Inflammatory macrophage (primary cell): ENCODE measurements at places on chromosomes 2 and 18.

GRCh38 chr2:127673291-127674069 lies 1.9 kb downstream of the LIMS2 start:
- DNase-seq, result no peak

GRCh38 chr2:55550368-55551102 lies 31.0 kb downstream of the CFAP36 start:
- no peak for DNase-seq

DNA sequence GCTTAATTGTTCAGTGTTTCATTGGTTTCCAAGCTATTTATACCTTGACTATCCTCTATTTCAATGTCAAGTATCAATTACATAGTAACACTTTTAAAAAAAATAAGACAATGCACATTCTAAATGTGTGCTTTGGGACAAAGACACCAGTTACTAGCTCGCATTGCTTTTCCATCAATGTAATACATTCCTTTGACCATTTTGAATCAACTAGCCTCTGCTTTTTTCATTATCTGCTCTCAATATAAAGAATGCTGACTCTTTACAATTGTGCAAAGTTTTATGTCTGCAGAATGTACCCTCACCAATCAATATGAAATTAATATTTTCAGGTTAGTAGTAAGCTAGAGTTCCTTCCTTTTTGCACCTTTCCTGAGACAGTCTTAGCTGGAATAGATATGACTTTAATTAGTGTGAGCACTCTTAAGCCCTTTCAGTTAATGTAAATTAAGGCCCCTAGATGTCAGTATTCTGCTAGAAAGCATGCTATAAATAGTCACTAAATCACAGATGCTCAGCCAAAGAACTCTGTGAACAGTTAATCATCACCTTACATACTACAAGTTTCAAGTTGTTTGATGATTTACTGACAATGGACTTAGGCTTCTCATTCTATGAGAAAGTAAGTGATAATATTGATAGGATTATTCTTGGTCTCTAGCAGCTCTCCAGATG lies 413.6 kb downstream of the PTH2R start:
- no peak for DNase-seq

GRCh38 chr2:9092383-9093282 lies 89.1 kb upstream of the MBOAT2 start:
- DNase-seq, result no peak

- no peak for DNase-seq
Measured at GRCh38 chr2:120710256-120710655, 25.4 kb upstream of the GLI2 start.

DNA sequence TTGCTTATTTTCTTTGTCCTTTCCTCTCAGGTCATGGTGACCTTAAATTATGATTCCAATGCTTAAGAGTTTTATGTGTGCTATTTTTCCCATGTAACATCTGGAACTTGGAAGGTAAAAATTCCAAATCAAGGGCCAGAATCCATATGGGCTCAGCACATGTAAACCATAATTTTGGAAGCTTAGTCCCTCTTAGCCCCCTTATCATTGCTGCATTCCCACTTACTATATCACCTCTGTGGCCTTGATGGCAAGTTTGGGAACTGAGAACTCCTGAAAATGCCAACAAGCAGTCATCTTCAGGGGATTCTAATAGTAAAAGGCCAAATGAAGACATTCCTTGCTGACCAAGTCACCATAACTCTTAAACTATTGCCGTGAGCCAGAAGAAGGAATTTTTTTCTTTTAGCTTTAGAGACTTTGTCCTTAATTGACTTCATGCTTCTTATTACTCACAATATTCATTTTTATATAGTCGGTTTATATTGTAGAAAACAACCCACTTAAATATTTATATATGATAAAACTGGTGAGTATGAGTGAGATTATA lies 251.4 kb downstream of the SLC8A1 start:
- DNase-seq, result no peak

DNA sequence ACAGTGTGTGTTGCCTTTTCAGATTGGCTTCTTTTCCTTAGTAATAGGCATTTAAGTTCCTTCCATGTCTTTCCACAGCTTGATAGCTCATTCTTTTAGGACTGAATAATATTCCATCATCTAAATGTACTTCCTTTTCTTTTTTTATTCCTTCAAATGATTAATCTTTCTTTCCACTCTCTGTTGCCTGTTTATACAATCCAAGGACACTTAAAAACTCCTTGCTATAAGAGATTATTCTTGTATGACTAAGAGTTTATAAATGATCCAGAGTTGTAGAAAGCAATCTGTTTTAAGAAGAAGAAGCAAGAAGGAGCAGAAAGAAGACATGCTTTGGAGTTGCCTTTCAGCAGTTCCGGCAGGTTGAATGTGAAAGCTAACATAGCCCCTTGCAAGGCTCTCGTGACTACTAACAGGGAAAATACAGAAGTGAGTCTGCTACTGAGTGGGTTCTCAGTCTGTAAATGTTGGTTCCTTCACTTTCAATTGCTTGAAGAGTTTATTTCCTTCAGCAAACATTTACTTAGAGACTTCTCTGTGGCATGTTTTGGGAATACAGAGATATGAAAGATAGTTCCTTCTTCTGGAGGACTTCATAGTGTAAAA lies 123.0 kb downstream of the PMAIP1 start:
- no peak for DNase-seq

DNA sequence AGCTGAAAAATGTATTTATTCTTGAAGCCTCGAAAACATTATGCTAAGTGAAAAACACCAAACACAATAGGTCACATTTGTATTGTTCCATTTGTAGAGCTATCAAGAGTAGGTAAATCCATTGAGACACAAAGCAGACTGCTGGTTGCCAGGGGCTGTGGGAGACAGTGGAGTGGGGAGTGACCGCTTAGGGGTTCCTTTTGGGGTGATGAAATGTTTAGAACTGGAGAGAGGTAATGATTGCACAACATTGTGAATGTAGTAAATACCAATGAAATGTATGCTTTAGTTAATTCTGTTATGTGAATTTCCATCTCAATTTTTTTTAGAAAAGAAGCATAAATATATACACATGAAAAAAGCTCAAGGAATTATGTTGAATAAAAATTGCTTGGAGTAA lies 15.8 kb downstream of the KCTD18 start:
- DNase-seq, result no peak

GRCh38 chr2:171086352-171087290 lies 74.1 kb downstream of the TLK1 start:
- peak; percentile 40 for DNase-seq

- DNase-seq, result no peak
Measured at GRCh38 chr2:228628682-228629081, 447.2 kb upstream of the SPHKAP start.

DNA sequence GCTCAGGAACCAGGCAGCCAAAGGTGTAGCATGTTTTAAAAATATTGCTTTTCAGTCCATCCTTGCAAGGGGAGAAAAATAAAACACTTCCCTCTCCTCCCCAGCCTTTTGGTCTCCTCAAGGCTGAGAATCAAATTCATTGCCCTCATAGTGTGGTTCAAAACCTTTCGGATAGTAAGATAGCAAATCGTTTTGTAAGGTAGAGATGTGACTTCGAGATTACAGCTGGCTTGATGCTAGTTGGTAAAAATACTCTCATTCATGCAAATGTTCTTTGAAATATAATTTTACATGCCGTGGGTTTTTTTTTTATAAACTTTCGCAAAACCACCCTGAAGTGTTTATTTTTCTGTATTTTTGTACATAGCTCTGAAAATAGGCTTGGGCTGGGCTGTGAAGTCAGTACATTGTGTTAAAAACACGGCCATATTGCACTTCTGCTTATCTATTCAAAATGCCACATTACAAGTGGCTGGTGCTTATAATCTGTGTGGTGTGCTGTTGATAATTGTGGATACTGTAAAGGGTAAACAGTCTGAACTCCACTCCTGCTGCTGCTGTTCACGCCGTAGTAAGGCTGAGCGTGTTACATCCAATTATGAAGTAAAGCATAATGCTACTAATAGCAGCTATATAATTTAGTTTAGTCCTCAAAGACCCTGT lies 172.0 kb upstream of the SIX3 start:
- DNase-seq, result no peak

DNA sequence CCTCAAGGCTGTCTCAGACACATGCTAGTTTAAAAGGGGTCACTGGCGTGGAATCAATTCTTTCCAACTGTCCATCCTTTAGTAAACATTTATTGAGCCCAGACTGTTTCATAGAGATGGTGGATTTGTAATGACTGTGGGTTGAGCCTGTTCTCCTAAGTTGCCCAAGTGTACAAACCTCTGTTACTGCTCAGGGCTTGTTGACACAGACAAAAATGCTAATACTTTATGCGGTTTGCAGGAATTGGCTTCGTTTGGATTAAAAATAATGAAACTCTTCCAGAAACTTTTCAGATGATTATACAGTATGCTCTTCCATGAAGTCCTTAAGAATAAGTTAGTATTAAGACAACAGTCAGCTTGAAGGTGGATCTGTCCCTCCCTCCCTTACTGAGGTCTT lies 83.6 kb upstream of the MGAT5 start:
- no peak for DNase-seq

DNA sequence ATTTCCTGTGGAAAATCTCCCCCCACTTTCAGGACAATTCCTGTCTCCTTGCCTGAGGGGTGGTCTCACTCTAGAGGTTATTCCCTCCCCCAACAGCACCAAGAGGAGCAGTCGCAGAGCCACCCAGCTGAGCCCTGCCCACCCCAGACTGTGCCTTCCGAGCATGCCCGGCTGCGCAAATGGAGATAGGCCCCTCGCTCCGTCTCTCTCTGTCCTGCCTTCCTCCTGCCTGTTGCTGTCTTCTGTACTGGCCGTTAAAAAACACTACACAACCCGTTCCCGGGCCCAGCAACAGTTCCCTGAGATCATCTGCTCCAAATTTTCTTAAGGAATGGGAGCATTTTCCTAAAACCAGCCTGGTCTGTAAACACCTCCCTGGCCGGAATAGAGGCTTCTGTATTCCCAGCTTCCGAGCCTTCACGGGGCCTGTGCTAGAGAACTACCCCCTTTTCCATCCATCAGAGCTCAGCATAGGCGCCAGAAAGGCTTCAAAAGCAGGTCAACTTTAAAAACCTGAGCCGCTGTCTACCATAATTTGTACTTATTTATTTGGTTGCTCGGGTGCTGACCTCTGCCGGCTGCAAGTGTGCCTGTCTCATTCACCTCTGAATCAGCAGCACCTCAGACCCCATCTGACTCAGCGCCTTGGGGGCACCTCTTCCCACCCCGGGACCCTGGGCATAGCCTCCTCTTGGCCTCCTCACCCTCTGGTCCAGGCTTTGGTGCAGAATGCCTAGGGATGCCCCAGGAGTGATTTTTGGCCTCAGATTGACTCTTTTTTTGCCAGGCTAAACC lies 159.4 kb downstream of the PXDN start:
- no peak for DNase-seq

DNA sequence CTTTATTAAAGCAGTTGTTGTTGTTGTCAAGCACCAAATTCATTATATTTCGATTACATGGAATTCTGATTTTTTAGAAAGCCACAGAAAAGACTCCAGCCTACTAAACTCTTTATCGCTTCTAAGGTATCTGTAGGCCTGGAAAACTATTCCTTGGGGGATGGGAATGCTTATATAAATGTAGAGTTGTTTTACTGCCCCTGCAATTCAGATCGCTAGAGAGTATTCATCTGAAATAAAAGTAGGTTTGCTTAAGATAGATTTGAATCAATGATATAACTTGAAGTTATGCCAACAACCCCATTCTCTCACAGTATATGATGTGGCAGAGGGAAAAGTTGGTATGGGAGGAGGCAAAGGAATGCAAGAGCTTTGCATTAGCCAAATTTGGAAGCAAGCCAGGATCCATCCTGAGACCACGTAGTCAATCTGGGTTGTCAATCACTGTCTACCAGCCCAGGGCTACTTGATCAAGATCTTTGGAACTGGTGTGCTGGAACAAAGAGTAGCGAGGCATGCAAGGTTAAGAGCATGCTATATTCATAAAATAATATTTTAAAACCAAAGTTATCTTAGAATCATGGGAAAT lies 95.9 kb downstream of the LYPD6B start:
- DNase-seq, result no peak

GRCh38 chr18:22387787-22388186 lies 29.9 kb downstream of the CTAGE1 start:
- DNase-seq, result no peak

DNA sequence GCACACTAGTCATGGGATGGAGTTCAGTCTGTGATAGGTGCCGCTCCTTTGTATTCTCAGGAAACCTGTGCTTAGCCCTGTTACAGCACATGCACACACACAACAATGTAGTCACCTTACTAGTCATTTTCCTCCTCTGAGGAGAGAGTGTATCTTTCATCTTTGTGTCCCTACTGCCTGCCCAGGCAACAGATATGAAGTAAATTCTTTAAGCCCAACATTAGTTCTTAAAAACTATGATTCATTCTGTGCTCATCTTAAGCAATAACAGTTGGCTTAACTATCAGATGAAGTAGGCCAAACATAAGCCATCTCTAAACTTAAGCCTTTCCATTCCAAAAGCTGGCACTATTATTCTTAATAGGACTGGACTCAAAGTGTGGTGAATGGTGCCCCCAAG lies 186.5 kb downstream of the LNPK start:
- no peak for DNase-seq

GRCh38 chr2:170680172-170680941 lies 34.8 kb upstream of the SP5 start:
- DNase-seq, result no peak

DNA sequence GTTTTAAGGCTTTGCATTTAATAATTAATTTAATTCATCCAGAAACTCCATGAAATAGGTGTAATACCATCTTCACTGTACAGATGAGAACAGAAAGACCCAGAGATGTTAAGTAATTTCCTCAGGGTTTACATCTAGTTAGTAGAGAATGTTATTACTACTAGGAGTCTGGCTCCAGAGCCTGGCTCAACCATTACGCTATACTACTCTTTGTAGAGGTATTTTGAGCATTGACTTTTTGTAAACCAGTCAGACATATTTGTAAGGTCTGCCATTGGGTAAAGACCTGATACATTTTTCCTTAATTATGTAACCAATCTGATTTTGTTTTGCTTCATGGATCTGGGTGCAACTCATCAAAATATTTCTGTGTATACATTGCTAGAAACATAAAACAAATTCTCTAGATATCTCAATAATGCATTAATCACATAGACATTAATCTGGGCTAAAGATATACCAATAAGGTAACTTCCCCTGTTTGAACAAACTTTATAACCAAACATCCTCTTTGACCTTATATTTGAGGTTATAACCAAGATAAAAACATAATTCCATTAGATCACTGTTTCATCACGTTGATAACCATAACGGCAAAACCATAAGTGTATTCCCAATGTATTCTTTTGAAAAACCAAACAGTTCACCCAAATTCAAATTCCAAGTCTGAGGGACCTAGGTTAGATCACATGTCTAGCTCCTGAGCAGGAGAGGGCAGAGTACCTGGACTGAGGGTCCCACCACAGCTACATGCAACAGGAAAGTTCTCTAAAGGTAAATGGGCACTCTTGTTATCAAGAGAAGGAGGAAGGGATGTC lies 135.0 kb downstream of the IKZF2 start:
- no peak for DNase-seq

GRCh38 chr2:220568296-220568695 lies 940.9 kb downstream of the SLC4A3 start:
- DNase-seq, result no peak

- DNase-seq, result no peak
Measured at GRCh38 chr2:48699348-48699930, 56.1 kb downstream of the LHCGR start.

GRCh38 chr18:961644-962355 lies 57.1 kb downstream of the ADCYAP1 start:
- DNase-seq, result peak; percentile 34
